Natural killer cell treated with Interleukin-12 subunit alpha and Interleukin-12 subunit beta and Interleukin-15 and Interleukin-18, amount 100 ng/mL, for 72 hours (primary cell): ENCODE measurements at places on chromosomes 7 and 10. TPM values are rescaled to one million over a fixed set of nuclear protein-coding genes. Genes with fewer than 3 reads are reported as not detected.

- no peak for DNase-seq
These were observed 70.4 kb upstream of the ITPRID1 start for GRCh38 chr7:31443457-31443856.

- DNase-seq, result no peak
These were observed 199.7 kb downstream of the IMMP2L start for GRCh38 chr7:111362506-111363054.

The TSPAN14 gene
- total RNA-seq, result 76.6 TPM

The ELN gene
- total RNA-seq, result not detected

DNA sequence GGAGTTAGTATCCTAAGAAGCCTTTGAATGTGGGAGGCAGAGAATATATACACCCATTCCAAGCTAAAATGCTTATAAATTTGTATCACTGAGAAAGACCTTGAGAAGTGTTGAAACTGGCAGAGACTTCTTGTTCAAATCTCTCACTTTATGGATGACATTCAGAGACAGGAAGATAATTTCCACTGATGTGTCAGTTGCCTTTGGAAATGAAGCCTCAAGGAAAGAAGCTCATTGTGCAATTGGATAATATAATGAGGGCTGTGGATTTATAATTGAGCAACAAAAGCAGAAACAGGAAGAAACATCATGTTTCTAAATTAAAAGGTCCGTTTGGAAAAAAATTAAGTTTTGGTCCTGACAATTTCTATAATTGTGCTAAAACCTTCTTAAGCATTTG is 789.9 kb upstream of the IGFBP3 start:
- no peak for DNase-seq

The COL28A1 gene
- total RNA-seq, result not detected

DNA sequence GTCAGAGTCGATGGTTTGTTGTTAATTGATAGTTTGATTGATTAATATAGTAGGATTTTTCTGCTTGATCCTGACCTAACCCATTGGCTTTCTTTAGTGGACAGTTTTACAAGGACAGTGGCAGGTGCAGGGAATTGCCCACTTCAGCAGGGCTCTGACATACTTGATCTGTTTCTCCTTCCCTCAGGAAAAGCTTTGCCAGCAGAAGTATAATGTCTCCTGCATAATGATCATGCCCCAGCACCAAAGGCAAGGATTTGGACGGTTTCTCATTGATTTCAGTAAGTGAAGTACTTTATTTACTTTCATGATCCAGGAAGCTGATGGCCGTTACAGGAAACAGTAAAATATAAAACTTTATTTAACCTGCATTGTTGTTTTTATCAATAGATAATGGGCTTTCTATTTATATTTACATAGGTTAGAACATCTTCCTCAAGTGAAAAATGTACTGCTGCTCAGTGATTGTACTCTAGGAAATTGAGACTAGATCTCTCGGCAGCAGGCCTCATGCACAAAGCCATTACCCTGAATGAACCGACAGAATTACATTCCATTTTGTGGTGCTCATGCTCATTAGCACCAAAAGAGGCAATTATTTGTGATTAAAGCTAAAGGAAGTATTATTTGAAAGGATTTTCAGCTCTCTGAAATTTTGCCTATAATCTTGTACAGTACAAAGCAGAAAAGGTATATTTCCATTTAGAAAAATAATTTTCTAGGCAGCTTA is 122.5 kb upstream of the SAMD8 start:
- DNase-seq, result no peak

GRCh38 chr10:13827076-13827797 is 240.5 kb downstream of the PRPF18 start:
- no peak for DNase-seq

DNA sequence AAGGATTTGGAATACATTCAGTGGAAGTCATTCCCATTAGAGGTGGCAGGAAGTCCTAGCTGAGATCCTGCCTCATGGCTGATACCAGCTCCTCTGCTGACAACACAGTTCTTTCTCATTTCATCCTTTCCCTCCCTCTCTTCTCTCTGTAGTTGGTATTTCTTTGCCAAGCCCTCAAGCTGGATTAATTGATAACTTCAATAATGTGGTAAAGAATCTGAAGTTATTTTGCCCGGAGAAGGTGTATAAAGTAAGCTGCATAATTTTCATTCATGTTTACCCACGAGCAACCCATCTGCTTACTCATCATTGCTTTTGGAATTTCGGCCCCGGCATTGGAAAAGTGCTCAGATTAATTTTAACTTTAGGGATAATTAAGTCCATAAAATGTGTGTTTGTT is 85.2 kb upstream of the PLPP4 start:
- DNase-seq, result no peak

- no peak for DNase-seq
These were observed 27.5 kb downstream of the XPNPEP1 start for GRCh38 chr10:109895848-109896247.

The CYP2E1 gene
- 0.71 TPM for total RNA-seq

- no peak for DNase-seq
These were observed 55.5 kb upstream of the CABCOCO1 start for GRCh38 chr10:61606959-61607907.

DNA sequence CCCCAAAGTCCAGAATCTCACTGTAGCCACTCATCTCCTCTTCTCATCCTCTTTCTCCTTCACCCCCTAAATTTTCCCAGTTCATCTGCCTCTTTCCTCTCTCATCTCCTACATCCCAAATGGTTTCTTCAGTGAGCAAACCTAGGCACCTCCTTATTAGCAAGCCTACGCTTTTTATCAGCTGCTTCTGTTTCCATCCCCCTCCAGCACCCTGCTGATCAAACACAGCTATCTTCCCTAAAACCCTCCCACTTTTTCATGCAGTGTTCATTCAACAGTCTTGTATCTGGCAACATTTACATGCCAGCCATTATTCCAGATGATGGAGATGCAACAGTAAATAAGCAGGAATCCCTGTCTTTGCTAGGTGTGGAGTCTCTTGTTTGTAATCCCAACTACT is 3.3 kb upstream of the ABRAXAS2 start:
- no peak for DNase-seq

GRCh38 chr7:3064067-3064466 is 20.4 kb upstream of the CARD11 start:
- DNase-seq, result no peak

GRCh38 chr7:44973610-44974401 is 5.0 kb downstream of the MYO1G start:
- DNase-seq, result no peak

The SFMBT2 gene
- 94.9 TPM for total RNA-seq

DNA sequence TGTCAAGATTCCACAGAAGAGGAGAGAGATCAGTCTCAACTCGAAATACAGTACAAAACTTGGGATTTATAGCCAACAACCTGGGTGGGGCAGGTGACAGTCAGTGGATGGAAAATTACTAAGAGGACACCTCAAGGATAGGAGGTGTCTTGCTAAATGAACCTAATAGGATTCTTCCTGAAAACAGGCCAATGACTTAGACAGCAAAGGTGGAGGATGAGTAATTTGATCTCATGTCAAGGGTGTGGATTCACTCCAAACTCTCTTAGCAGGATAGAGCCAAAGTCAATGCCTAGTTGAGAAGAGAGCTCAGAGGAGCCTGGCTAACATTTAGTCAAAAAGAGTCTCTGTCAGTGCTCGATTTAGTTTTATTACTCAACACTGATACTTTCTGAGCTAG is 106.7 kb upstream of the INSYN2A start:
- DNase-seq, result no peak

DNA sequence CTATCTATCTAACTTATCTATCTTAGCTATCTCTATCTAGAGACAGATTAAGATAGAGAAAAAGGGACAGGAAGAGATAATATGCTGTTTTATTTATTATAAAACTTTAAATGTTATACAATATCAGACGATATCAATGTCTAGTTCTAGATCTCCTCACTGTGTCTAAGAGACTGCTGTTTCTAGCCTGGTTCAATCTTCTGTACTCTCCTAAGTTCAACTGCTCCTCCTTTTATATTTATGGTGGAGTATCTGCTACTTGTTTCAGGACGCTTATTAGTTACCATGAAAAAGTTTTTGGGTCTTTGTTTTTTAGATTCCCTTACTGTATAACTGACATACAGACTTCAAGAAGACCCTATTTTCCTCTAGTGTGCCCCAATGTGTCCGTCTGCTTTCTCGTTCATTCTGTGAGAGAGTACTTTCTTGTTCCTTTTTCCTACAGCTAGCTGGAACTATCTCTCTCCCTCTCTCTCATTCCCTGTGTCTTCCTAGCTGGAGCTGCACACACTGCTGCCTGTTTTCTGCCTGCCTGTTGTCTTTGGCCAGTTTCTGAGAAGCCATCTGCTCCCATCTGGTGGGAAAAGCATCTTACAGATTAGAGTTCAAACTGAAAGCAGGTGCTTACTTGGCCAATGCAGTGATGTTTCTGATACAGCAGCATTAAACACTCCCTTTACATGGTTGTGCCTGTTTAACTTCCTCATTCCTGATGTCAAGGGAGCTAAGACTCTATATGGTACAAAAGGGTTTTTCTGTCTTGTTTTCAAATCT is 49.4 kb upstream of the ARL4A start:
- no peak for DNase-seq
